ENCODE measurements at places on chromosomes 3 and 15.

DNA sequence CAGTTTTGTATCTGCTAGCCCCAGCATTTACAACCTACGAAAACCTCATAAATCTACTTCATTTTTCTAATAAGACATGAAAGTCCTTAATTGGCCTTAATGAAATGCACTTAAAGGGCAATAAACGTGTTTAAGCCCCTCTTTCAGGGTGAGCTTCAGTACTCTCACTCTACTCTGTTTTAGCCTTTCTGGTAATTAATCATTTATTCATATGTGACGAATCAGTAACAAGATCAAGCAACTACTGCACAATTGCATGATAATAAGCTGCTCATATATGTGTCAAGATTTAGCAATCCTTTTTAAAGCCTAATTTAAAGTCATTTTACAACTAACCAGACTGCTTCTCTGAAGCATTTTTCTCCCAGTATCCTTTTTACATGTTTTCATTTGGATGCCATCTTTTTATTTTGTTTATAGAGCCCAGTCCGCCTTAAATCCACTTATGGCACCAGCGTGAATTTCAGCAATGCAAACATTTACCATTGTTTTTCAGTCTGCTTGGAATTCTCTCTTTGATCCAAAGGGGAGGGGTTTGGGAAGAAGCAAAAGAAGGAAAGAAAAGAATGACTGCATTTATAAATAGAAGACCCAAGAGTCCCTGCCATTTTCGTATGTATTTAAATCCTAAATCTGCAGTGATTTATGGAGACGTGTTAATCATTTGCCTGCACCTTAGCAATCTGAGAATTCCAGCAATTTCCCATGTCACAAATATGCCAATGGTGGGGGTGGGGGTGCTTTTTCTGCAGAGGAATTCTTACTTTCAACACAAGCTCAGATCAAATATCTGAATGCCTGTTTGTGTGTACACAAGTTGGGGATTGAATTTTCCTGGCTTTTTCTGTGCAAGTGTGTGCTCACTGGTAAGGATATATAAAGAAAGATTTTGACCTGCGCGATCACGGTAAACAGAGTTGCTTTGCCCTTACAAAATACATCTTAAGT, 230.8 kb upstream of the TBC1D5 start:
- no peak for DNase-seq

GRCh38 chr3:5188419-5189221, 1.1 kb downstream of the EDEM1 start:
- DNase-seq: no peak

- DNase-seq: no peak
Observed at GRCh38 chr3:12369598-12369997, 80.7 kb downstream of the PPARG start.

DNA sequence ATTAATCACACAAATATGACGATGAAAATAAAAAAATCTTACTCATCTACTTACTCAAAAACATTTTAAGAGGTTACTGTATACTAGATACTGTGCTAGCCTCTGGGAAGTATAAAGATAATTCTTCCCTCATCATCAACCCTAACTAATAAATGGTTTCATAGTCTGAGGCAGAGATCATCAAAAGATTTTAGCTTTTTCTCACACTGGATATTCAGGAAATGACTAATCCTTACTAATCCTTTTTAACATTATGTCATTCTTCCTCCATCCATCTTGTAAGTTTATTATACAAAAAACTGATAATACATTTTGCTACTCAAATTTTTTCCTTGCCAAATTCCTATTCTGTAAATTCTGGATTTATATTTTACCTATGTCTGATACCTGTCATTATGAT, 29.7 kb downstream of the ACAD11 start:
- DNase-seq: no peak

DNA sequence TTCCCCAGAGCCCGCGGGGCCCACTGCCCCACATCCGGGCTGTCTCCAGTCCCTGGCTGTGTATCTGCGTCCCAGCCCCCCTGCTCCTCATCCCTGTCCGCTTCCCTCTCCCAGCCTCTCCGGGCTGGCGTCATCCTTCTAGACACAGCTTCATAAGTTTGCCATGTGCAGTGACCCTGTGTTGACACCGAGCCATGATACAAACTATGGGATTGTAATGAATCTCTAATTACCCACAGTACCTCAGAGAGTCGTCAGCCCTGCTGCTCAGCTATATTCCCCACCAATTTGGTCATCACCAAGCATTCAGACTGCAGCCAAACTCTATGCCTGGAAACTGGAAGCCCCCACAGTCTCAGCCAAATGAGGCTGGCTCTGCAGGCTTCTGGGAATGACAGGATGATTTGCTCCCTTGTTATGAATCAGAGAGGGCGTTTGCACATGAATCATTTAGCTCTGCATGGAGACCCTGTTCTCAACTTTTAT, 466.1 kb upstream of the ATP11B start:
- DNase-seq: no peak

DNA sequence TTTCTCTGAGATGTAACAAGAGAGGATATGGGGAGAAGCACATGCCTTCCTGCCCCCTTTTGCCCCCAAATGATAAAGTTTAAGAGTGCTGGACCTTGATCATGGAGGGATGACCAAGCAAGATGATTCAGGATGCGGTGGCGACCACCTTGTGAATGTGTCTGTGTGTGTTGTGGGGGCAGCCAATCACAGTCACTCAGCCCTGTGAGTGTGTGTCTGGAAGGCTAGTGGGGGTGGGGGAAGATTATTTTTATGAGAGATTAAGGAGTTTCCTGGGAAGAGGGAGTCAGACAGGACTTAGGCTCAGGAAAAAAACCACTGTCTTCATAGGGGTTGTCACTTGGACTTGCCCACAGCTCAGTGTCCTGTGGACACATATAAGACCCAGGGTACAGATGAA, 57.8 kb upstream of the KY start:
- no peak for DNase-seq

DNA sequence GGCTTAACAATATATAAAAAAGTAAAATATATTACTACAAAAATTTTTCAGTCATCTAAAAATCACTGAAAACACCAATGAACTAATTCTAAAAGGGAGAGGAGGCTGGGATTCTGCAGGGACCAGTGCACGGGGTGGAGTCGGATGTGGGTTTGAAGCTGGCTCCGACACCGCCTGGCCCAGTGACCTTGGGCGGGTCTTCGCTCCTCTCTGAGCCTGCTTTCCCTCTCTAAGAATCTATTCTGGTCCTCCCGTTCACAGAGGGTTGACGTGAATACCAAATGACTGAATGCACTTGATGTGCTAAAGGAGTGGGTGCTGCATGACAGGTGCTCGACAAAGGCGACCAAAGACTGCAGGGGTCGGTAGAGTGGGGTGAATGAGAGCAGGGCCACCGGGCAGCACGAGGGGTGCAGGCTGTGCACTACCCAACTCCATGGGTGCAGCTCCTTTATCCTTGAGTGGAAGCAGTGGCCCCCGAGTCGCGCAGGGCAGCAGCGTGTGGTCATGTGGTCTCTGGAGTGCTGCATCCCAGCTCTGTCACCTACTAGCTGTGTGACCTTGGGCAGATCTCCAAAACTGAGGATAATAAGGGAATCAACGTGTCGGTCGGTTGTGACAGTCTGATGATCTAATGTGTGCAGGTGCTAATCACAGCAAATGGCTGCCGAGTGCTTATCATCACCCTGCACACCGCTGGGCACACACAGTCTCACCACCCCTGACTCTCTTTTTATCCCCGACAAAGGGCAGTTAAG, 8.6 kb upstream of the IQSEC1 start:
- no peak for DNase-seq

DNA sequence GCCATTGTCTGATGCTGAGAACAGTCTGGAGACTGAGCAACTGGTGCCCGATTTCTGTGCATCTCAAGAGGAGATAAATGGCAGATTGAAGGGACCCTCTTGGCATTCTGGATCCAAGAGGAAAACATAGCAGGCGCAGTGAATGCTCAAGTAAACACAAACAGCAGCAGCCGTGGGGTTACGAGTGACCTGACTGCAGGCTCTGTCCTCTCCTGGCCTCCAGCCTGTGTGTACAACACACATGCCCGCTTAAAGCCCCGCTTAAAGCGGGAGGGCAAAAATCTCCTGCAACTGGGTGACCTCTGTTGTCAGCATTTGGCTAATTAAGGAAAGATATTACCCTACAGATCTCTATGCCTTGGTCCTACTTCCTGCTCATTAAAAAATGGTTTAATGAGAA, 120.5 kb downstream of the GREM1 start:
- no peak for DNase-seq

- no peak for DNase-seq
Observed at GRCh38 chr3:39150148-39150802, 3.1 kb downstream of the CSRNP1 start.

DNA sequence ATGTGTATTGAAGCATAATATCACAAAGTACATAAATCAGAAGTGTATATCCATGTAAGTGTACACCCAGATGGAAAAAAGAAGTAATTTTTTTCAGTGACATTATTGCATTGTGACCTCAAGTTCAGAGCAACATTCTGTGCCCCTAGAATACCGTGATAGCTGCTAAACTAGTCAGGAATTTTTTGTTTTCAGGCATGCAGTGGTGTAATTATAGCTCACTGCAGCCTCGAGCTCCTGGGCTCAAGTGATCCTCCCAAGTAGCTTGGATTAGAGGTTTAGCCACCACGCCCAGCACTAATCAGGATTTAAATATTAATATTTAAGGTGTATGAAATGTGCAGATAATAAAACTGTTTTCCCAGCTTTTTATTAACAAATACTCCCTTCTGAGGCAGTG, 25.5 kb downstream of the SEC62 start:
- no peak for DNase-seq

GRCh38 chr15:64237677-64238076, 74.9 kb upstream of the PPIB start:
- DNase-seq: no peak

DNA sequence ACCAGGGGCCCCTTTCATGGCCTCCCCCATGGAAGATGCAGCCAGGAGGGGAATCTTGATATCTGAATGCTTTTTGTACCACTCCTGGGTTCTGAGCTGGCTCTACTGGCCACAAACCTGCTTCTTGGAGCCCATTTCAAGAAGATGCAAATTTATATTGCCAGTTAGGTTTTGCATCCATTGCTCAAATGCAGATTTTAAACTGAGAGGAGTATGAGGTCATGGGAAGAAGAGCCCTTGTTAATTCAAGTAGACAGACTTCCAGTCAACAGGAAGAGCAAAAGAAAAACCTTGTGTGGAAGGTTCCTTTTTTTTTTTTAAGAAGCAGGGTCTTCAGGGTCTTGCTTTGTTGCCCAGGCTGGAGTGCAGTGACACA, 133.5 kb downstream of the PDZRN3 start:
- no peak for DNase-seq

DNA sequence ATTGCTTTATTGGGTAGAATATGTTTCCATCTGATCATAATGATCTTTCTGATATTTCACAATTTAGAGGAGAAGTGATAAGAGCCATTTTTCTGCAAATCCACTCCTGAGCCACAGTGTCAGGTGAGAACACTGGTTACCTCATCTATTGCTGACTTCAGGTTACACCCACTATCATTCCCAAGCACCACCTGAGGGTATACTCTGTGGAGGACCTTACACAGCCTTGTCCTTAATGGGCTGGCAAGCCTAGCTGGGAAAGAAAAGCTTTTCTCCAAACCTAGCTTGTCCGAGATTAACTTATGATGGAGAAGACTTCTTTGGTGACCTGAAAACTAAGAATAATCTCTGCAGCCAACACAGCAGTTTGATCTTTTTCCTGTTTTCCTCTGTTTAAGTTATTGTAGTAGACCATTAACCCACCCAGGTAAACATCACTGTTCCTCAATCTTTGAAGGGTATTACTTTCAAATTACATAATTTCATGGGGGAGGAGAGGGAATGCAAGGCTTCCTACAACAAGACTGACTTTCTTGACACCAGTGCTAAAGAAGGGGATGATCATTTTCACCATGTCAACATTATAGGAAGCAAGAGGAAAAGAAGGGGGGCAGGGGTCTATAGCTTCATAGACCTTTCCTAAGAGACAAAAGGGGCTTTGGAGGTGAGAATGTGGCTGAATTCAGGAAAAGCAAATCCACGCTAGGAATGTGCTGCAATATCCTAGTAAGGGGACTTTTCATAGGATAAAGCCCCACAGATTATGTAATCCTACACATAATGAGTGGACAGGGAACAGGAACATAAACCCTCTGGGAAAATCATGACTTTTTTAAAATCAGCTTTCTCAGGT, 1.7 kb downstream of the NCEH1 start:
- DNase-seq: no peak

GRCh38 chr3:197019021-197019420, 10.6 kb downstream of the MELTF start:
- no peak for DNase-seq

- no peak for DNase-seq
Observed at GRCh38 chr15:68608206-68608843, 29.5 kb downstream of the CORO2B start.

GRCh38 chr15:57149196-57149595, 227.1 kb upstream of the CGNL1 start:
- DNase-seq: no peak

- DNase-seq: no peak
Observed at GRCh38 chr3:193850084-193850619, 257.1 kb downstream of the OPA1 start.

DNA sequence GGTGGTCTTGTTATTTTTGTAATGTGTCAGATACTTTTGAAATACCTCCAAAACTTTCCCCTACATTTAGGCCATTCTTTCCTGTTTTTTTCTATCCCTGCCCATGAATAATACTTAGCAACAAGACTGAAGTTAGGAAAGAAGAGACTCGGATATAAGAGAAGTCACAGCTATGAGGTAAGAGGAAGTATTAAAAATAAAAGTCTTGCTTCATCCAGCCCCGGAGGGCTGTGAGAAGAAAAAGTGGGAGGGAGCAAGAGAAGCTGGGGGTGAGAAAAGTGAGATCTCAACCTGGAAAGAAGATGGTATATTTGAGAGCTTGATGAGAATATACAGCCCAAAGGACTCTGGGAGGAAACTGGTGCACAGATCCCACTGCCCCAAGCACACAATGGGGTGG, 213.5 kb upstream of the CDIN1 start:
- DNase-seq: no peak

DNA sequence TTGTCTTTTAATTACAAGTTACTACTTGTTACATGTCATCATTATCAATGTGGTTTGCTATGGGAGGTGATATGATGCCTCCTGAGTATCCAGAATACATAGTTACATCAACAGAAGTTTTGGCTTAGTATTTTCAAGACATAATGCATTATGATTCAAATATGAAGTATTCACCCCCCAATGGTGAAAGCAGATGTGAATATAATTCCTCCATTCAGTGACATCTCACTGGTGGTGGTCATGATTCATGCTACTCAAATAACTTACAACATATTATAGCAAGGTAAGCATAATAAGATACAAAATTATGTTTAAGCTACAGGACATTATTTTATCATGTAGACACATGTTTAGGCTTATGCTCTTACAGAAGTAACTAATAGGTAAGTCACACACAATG, 34.9 kb upstream of the TTBK2 start:
- DNase-seq: no peak

- DNase-seq: no peak
Observed at GRCh38 chr15:39364721-39365120, 216.2 kb upstream of the THBS1 start.

DNA sequence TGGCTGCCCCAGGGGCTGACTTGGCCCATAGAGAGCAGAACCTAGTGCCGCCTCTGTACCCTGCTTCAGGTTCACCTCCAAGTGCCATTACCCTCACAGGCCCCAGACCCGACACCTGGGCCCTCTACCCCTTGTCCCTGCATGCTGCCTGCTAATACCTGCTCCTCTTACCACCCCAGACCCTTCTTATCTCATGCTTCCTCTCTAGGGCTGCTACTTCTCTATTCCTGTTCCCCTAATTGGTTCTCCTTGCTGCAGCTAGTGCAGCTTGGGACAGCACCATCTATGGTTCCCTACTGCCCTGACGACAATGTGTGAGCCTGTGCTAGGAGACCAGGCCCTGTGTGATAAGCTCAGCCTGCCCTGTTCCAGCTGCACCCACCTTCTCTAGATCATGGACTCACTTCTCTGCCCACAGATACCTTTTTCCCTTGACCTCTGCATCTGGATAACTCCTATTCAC, 15.3 kb downstream of the HDAC11 start:
- DNase-seq: no peak
